Stimulated activated CD8-positive, alpha-beta memory T cell treated with anti-CD3 and anti-CD28 coated beads, Interleukin-4, amount 100 ng/mL, for 1 hour (primary cell): ENCODE measurements at places on chromosomes 16 and 17.
A peak's percentile ranks its signal among the peaks of the same experiment; 100 is the strongest.

GRCh38 chr16:16778332-16778731 lies 399.4 kb downstream of the NPIPA7 start:
- no peak for DNase-seq

DNA sequence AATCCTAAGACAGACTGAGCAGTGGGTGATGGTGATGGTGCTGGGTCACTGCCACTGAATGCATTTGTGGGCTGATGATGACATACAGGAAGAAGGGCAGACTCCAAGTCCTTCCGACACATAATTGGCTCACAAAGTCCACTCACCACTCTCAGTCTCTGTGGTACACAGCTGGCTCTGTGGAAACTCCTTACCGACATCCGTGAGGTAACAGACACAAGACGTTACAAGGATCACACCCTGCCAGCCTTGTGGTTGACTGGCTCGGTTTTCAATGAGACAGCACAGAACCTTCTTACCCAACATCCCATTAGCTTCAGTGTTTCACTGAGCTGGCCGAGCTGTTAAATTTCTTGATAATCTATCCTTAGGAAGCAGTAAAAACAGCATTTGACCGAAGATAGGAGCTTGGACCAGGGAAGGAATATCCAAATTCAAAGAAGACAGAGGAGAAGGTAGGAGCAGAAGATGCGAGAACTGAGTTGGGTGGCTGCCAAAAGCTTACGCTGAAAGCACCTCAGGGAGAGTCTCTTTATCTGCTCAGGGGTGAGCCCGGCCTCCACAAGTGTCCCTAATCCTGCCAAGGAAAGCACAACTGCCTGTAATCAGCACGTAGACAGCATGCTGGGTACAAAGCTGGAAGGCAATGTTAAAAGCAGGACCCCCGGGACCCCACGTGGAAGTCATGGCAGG lies 5.5 kb upstream of the MXRA7 start:
- DNase-seq, result peak; percentile 52

DNA sequence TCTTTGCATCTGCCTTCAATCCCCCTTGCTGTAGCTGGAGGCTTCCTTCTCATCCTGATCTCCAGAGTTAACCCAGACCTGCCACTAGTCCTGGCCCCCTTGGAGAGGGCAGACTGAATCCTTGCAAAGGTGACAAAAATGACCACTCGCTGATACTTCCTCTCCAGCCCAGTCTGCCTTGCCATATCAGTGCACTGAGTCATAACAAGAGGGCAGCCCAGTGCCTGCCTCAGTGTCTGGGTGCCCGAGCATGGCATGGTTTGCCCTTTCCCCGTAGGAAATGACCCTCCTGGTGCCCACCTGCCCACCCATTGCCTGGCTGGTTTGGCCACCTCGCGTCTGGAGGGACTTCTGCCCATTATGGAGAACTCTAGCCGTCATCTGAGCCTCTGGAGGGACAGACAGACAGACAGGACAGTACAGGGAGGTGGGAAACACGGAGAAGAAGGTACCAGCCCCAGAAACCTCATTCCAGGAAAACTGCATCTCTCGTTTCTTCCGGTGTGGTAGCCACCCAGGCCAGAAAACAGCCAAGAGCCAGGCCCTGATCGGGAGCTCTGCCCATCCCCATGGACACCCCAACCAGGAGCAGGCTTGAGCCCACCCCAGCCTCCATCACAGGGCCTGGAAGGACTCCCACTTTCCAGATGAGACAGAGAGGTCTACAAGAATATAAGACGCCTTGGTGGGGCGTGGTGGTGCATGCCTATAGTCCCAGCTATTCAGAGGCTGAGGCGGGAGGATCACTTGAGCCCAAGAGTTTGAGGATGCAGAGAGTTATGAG lies 71.5 kb downstream of the SCNN1B start:
- DNase-seq, result no peak

DNA sequence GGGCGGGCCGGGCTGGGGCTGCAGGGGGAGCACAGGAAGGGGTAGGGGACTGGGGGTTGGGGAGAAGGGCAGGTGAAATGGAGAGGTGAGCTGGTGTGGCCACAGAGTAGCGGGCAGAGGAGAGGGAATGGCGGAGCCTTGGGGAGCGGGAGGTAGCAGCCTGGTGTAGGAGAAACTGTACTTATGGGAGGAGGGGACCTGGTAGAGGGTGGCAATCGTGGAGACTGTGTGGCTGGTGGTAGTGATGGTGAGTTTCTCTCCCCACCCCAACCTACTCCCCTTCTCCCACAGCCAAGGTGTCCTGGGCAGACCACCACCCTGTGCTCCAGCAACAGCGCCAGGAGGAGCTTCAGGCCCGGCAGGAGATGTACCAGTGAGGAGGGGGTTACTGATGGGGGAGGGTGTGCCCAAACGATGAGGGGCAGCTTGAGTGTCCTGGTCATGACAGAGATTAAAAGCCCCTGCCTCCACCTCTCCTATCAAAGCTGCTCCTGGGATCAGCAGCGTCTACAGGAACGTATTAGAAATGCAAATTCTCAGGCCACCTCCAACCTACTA lies 831 bp downstream of the ALOX15B start:
- no peak for DNase-seq

DNA sequence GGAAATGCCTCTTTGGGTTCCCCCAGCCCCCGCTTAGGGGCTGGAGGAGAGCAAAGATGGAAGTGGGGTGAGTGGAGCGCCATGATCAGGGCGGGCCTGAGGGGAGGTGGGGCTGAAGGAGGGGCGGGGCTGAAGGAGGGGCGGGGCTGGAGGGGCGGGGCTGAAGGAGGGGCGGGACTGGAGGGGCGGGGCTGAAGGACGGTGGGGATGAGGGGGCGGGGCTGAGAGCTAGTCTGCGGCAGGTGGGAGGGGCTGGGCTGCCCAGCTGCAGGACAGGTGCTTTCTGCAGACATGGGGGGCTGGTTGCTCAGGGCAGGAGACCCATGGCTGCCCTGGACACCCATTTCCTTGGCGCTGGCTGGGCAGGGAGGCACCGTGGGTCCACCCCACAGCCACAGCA lies 39.1 kb upstream of the PABPN1L start:
- DNase-seq, result no peak

DNA sequence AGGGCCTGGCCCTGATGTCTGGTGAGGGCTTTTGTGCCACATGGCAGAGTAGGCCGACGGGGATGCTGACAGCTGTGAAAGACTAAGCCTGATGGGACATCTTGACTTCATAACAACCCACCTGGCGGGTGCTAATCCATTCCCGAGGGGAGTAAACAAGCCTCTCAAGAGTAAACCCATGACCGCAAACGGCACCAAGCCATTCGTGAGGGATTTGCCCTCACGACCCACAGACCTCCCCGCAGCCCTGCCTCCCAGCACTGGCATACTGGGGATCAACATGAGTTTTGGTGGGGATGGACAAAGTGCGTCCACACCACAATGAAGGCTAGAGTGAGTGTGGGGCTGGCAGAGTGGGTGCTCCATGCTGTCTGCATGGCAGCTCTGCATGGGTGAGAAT lies 11.7 kb downstream of the RNF213 start:
- DNase-seq, result no peak

- no peak for DNase-seq
These were observed 14.5 kb upstream of the GPRC5C start for GRCh38 chr17:74417178-74418045.

DNA sequence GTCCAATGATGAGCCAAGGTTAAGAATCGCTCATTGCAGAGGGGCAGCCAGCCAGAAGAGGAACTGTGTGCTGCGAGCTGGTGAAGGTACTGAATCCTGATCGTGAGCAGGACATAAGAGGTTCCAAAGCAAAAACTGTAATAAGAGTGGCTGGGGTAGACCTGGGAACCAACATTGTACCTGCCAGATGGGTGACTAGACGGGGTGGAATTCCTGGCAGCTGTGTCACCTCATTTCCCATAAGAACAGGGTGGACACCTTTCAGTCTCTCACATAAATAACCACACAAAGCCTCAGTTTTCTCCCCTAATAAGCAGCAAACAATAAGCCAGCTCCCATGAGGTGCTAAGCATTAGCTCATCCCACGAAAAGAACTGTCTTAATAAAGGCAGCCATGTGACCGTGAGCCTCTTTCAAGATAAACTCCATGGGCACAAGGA lies 290.3 kb downstream of the SOX9 start:
- no peak for DNase-seq

DNA sequence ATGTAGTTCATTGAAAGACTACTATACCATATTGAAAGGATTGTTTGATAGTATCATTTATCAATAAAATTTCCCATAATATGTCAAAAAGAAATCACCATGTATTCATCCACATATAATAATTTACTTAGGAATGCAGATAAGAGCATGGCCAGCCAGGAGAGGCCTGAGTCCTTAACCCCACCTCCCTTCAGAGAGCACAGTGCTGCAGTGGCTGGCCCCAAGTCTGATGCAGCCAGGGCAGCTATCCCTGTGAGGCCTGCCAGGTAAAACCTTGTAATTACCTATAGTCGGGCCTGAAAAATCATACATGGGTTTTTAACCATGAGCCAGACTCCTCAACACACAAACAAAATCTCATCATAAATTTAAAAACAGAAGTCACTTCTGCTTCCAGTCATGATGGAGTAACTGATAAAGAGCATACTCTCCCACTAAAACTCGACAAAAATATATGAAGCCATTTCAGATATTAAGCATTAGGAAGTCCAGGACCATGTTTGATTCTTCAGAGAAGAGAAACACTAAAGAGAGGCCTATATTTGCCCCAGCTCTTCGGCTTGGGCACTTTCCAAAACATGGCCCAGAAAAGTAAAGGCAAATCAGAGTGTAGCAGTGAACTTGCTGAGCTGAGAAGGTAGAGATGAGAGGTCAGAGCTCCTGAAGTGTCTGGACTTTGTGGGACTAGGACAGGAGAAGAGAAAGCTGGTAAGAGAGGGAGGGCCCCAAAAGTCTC lies 40.9 kb upstream of the CCNF start:
- DNase-seq, result no peak

DNA sequence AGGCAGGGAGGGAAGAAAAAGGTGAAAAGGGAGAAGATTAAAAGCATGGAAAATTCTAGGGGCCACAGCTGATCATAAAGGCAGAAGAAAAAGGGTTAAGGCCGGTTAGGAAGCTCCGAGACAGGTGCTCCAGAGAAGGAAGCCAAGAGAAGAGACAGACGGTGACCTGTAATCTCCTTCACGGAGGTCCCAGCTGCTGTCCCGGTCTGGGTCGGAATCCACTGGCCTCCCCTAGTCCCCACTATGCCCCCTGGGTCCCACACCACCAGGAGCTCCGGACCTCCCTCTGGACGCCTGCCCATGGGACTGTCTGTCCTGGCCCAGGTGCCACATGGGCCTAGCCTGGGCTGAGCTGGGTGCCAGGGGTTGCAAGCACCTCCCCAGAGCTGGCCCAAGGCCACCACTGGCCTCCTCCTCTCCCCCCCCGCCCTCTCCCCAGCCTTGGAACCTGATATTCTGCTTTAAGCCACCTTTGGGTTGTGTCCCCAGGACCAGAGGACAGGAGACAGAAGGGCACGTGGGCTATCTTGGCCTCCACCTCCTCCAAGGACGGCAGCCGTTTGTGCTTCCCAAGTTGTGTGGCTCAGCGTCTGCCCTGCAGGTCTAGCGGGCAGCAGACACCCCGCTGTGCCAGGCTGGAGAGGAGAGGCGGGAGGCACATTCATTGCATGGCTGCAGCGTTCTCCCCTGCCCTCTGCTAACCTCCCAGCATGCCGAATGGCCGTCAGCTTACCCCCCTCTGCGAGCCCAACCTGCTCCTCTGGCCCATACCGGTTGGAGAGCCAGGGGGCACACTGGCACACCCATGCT lies 102.4 kb downstream of the ENGASE start:
- DNase-seq, result no peak

DNA sequence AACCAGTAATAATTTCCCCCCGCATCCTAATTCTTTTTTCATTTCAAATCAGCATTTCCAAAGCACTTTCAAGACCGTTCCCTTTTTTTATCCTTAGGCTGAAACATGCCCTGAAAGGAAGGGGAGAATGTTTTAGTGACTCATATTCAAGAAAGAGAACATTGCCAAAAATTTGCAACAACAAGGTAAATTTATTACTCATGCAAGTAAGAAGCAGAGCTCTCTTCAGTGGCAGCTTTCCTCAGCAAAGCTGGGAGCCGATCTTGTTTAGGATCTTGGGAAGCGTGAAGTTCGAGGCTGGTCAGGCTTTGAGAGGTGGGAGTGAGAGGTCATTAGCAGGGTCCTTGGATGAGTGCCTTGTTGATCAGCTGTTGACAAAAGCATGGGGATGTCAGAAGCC lies 129.5 kb downstream of the PRKCA start:
- no peak for DNase-seq

- no peak for DNase-seq
These were observed at the start of gene SULT1A1 for GRCh38 chr16:28609631-28610594. Gene SULT1A1, minus strand, starts transcription at chr16:28610044. Its CDS starts 1,189 bp downstream, at chr16:28608855.

GRCh38 chr17:27532269-27533263 lies 76.3 kb downstream of the KSR1 start:
- no peak for DNase-seq

- no peak for DNase-seq
These were observed 25.1 kb downstream of the SMARCE1 start for GRCh38 chr17:40622509-40622928.

GRCh38 chr17:65953316-65954147 lies 238.4 kb downstream of the CEP112 start:
- DNase-seq, result no peak

GRCh38 chr16:10906914-10907756 lies 30.1 kb downstream of the CIITA start:
- no peak for DNase-seq

- no peak for DNase-seq
These were observed 17.2 kb downstream of the TBCD start for GRCh38 chr17:82769041-82769440.

DNA sequence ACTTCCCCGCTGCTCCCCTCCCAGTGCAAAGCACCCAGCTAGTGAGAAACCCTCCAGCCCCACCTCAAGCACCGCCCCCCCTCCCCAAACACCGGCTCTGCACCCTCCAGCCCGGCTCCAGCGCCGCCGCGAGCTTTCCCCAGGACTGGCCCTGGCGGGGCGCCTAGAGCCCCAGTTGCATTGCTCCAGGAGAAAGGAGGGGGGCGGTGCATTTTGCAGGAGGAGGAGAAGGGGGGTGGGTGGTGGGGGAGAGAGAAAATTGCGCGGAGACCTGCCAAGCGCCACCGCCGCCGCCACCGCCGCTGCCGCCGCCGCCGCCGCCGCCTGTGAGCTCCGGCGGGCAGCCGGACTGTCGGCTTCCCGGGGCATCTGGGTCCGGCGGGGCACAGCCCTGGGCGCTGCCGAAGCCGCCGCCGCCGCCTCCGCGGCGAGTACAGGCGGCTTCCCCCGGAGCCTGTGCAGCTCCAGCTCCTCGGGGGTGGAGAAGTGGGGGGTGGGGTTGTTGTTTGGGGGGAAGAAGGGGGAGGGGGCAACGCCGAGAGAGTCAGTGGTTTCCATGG lies 333 bp upstream of the NOG start:
- DNase-seq, result no peak
